ENCODE measurements at places on chromosomes 2 and 18.
A peak's percentile ranks its signal among the peaks of the same experiment; 100 is the strongest.

DNA sequence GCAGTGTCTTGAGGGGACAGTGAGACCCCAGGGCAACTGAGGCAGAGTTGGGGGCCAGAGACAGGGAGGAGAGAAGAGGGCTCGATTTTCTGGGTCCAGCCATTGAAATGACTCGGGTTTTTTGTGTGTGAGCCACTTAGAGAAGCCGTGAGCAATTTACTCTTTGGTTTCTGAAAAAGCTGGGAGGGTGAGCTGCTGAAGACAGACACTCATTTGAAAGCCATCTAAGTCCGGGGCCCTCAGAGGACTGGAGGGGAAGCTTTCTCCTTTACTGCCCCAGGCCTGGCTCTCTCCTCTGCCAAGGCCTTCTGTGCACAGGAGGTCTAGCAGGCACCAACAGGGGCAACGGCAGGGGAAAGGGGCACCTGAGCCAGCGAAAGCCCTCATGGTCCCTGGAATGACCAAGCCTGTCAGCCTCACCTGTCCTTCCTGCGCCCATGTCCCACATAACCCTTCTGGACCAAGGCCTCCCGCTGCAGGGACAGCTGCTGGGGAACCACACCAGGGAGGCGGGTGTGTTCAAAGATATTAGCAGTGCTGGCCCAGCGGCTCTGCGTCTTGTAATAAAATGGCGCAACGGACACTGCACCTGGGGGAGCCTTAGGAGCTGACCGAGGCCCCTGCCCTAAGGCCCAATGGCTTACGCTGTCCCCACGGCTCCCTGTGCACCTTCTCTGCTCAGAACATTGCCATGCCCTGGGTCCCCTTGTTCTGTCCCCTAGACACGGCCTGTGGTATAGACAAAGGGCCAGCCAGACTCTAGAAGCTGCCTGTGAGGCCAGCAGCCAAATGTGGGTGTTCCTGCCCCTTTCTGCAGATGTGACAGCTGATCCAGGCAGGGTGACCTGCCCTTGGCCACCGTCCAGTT is 45.8 kb downstream of the HS6ST1 start:
- DNase-seq, result no peak

DNA sequence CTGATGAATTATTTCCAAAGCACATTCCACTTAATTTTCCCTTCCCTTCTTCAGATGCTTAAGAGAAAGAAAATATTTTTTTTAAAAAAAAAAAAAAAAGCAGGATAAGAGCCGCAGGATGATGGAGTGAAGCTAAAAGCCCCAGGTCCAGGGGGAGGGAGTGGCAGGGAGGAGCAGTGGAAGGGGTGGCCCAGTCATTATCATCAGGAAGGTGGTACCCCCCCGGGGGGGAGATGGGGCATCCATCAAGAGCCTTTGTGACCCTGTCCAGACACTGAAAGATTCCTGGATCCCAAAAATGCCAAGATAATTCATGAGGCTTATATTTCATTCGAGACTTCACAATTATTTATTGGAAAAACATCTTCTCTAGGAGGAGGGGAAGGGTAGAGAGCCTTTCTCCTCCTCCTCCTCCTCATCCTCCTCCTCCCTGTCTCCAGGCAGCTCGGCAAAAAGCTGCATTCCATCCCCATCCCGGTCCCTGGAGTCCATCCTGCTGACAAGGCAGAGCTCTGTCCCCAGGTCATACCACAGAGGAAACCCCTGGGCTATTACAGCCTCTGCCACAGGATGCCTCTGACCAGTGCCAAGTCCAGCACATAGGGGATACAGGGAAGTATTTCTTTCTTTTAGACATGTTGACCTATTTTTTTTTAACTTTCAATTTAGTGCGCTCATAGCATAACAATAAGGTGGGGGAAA is 125.3 kb downstream of the TWIST2 start:
- DNase-seq, result no peak

DNA sequence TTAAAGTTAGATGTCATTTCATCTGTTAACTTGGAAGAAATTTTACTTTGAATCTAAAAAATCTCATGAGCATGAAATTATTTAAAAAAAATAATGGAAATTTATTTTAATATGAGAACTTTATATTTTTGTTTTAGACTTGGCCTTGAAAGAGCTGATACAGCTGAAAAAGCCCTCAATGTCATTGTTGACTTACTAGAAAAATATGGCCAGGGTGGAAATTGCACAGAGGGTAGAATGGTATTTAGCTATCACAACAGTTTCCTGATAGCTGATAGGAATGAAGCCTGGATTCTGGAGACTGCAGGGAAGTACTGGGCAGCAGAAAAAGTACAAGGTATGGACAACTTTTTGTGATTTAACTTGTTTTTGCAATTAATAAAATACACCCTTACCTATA is 5.3 kb downstream of the SCRN3 start:
- DNase-seq, result no peak

GRCh38 chr2:132669908-132670495 is at the start of gene LYPD1:
Gene LYPD1, minus strand, starts transcription at chr2:132670205. Its CDS starts 273 bp downstream, at chr2:132669932.
- DNase-seq, result no peak

DNA sequence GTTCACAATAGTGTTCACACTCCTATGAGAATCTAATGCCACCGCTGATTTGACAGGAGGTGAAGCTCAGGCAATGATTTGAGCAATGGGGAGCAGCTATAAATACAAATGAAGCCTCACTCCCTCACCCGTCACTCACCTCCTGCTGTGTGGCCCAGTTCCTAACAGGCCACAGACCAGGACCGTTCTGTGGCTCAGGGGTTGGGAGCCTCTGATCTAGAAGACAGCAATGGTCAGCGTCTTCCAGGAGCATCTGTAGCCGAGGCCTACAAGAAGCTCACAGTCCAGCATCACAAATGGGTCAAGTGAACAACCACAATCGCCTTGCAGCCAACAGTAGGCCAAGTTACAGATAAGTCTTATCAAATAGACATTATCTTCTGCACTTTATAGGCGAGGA is 110.0 kb upstream of the SLC66A3 start:
- DNase-seq, result no peak

DNA sequence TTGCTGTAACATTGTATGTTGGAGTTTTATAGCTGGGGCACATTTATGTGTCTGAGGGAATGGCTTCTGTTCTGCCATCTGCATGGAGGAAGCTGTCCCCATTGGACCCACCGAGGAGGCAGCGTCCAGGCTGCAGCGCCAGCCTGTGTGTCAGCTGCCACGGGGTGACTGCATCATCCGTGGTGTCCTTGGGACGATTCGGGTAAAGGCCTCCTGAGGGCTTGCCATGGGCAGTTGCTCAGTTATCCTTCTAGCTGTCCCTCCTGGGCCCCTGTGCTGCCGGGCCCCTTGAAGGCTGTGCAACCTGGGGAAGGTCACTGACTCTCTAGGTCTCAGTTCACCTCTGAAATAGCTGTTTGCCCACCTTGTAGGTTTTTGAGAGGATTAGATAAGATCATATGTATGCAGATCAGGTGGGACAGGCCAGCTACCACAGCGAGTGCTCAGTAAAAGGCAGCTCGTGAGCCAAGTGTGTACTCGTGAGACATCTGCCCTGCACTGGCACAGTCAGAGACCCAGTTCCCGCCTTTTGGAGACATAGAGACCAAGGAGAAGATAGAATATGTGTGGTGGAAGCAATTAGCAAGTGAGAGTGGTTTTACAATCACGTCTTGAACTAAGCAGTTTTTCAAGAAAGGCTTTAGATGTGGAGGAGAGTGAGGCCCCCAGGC is 10.6 kb downstream of the LDLRAD4 start:
- DNase-seq, result no peak

- no peak for DNase-seq
Observed at GRCh38 chr18:71336576-71337210, 1047.8 kb downstream of the SOCS6 start.

DNA sequence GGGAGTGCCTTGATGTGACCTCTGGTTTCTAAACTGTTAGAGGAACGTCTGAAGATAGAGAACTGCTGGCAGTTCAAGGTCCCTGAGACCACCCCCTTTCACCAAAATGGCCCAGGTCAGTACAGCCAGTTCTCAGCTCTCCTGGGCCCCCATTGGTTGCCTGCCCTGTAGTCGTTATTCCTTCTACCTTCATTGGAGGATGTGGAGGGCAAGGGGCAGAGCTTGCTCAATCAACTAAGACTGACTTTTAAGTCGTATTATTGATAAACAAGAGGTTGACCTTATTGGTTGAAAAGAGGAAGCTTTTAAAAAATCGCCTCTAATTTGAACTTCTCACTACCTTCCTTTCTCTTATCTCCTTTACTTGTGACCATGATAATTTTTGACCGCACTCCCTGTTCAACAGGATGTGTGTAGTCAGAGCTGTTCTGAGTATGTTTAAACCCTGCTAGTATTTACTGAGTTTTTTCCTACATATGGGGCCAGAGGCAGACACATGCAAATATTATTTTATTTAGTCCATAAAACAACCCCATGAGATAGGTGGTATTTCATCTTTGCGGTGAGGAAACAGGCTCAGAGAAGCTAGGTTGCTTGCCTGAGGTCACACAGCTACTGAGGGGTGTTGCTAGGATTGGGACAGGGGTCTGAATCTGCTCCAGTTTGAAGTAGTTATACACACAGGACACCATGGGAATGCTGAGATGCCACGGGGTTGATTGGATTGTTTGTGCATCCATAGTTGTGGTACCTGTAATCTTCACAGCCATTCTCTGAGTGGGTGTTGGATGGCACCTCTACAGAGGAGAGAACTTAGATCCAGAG is 65.9 kb downstream of the TMEM247 start:
- DNase-seq, result no peak

DNA sequence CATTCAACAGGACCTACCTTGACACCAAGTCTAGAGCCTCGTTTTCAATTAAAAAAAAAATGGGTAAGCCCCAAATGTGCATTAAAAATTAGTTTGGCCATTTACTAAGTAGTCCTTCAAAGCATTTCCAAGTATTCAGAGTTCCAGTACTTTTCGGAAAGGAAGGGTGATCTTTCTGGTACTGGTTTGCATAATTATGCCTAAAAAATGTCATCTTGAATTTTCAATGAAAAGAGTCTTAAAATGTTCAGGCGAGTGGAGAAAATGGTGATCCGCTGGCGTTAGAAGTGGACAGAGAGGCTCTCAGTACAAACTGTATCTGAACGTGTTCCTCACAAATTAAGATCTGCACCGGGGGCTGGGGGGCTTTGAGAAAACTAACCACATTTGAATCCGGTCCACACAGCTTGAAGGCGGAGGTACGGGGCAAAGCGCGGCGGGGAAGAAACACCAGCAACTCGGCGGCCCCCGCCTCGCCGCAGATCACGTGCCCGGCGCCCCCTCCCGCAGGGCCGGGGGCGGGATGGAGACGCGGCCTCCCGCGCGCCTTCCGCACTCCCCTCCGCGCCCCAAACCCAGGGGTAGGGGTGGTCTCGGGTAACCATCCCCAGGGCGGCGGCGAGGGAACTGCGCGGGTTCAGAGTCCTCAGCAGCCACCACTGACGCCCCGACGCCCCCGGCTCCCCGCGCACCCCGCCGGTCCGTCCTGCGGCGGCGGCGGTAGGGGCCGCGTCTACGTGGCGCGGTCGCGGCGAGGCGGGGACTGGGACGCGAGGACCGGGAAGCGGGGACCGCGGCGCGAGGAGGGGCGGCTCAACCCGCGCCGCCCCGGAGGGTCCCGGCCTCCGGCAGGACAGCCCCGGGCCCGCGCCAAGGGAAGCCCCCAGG is 564 bp downstream of the LPIN2 start:
- DNase-seq, result peak; percentile 58

DNA sequence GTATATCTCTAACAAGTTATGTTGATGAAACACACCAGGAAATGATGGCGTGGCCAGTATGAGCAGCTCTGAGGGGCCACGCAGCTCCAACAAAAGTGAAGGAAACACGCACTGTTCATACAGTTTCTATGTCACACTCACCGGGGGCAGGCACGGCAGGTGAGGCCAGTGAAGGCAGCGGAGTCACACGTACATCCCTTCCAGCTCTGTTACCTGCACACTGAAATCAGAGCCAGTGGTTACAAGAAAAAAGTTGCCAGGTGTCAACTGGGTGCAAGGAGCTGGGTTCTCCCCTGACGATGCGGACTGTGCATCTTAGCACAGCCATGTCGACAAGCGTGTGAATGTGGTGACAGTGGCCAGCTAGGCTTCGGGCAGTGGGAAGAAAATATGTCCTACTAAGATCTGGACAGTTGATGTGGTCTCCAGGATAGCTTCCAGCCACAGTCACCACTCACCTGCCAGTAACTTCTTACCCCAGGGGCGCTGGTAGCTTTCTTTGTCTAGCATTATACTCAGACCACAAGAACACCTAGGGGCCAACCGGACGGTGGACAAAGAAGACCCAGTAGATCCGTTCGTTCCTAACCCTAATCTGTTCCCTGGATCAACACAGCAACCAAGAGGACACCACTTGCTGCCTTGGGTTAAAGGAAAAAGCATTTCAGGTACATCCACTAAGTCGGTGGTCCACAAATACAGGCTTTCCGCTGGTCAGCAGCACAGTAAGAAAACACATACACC is 10.1 kb downstream of the HJURP start:
- no peak for DNase-seq

DNA sequence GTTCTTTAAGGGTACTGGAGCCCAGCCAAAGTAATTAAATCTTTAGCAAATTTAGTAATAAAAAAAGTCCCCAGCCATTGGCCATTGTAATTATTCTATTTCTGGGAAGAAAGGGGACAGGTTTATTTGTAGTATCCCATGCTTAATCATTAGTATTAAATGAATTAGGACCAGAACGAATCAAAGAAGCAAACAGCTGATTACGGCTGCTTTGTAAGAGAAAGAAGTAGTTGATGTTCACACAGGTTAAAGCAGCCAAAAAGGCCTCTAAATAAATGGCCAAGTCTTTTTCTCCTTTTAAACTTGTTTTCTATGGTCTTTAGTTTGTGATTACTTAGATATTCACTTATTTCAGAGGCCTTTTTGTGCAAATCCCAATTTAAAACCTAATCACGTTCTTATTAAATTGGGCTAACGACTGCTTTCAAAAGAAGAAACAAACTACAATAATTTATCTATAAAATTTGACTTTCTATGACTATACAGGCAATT is 48.6 kb upstream of the DNAH7 start:
- DNase-seq, result no peak

DNA sequence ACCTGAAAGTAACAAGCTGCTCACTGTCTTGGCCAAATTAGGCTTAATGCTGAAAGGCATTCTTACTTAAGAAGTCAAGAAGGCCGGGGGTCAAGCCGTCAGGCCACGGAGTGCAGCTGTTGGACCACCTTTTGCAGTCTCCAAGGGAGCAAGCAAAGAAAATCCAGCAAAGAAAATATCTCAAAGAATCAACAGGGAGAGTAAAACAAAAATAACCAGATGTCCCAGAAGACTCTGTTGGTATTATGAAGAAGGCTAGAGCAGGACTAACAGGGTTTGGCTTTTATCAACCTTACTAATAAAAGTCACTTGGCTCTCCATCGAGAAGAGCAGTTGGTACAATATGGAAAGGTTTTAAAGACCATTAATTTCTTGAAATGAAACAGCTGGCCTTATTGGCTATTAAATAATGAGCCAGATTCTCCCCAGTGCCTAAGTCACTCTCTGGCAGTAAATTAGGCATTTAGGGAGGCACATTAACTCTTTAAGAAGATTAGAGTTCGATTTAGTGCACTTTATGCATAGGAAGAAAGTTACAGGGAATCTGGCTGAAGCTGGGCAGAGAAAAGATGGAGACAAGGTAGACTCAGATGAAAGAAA is 110.8 kb upstream of the NRP2 start:
- DNase-seq, result no peak

DNA sequence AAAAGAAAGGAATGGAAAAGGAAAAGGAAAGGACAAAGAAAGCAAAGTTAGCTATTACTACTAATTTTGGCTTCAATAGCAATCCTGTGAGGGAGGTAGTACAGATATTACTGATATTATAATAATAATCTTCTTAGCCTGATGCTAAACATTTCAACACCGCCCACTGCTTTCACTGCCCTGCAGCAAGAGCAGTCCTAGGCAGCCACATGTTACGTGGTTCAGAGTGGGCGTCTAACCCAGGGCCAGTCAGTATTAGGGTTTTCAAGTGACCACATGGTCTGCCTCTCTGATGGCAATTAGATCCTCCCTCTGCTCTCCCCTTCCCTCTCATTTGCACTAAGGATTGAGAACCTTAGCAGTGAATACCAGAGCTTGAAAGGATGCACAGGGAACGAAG is 83.7 kb upstream of the ZNF397 start:
- no peak for DNase-seq
